Naive thymus-derived CD4-positive, alpha-beta T cell (primary cell): ENCODE measurements at places on chromosomes 7 and 10.

- H3K36me3 ChIP-seq: no peaks in the 10 kb centered on the region
- DNase-seq: no peak
- no peak overlapping the region for H3K27ac ChIP-seq
- H3K4me1 ChIP-seq: no peaks in the 10 kb centered on the region
- no peak overlapping the region for H3K4me3 ChIP-seq
- H3K27me3 ChIP-seq: no peaks in the 10 kb centered on the region
These were observed 249.8 kb upstream of the LYZL1 start for GRCh38 chr10:29039091-29039490.

DNA sequence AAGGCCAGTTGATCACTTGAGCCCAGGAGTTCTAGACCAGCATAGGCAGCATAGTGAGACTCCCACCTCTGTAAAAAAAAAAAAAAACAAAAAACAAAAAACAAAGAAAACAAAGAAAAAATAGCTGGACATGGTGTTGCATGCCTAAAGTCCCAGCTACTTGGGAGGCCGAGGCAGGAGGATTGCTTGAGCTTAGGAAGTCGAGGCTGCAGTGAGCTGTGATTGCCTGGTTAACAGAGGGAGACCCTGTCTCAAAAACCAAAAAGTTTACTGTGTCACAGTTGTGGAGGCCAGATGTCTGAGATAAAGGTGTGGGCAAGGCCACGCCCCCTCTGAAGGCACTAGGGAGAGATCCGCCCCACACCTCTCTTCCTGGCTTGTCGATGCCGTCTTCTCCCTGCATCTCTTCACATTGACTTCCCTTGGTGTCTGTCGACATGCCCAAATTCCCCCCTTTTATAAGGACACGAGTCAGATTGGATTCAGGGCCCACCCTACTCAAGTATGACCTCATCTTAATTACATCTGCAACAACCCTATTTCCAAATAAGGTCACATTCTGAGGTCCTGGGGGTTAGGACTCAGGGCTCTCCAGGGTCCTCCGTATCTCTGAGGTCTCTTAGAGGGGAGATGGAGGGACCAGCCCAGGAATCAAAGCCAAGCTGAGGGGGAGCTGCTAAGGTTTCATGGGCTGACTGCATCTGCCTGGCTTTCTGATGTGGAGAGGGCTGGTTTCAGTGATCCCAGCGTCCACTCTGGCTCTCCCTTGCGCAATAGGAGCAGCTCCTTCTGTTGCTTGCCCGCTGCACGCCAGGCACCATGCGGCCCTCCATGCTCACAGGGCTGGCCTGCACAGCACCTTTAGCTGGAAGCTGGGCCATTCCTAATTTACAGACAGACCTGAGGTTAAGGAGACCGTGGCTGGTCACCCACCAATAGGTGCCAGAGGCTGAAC, 23.1 kb downstream of the AGAP3 start:
- no peak for DNase-seq
- no peaks in the 10 kb centered on the region for H3K36me3 ChIP-seq
- H3K27me3 ChIP-seq: no peaks in the 10 kb centered on the region
- H3K4me1 ChIP-seq: no peaks in the 10 kb centered on the region

- no peak for DNase-seq
- H3K36me3 ChIP-seq: no peaks in the 10 kb centered on the region
- no peaks in the 10 kb centered on the region for H3K4me1 ChIP-seq
- no peak overlapping the region for H3K4me3 ChIP-seq
- no peaks in the 10 kb centered on the region for H3K27me3 ChIP-seq
These were observed 52.8 kb upstream of the TMEM273 start for GRCh38 chr10:49240946-49241345.

- DNase-seq: no peak
- no peaks in the 10 kb centered on the region for H3K4me1 ChIP-seq
- H3K36me3 ChIP-seq: peaks cover 74% of the 10 kb centered on the region
- no peak overlapping the region for H3K27ac ChIP-seq
- no peaks in the 10 kb centered on the region for H3K27me3 ChIP-seq
These were observed 39.3 kb downstream of the BNIP3 start for GRCh38 chr10:131942455-131942854.

DNA sequence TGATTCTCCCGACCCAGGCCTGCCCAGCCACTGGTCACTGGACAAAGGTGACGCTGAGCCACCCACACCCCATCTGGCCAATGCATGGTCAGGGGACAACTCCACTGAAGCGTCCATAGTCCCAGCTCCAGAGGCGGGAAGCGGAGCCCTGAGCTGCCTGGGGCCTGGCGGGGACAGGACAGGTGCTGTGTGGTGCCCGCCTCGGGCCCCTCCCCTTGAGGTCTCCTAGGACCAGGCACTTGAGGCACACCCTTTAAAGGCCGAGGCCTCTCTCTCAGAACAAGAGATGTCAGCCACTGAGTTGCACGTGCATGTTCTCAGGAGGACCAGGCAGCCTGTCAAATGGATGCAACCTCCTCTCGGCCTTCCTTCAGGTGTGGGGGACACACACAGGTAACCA, 52.5 kb upstream of the PPP2R2D start:
- no peak overlapping the region for H3K27ac ChIP-seq
- no peaks in the 10 kb centered on the region for H3K27me3 ChIP-seq
- H3K36me3 ChIP-seq: no peaks in the 10 kb centered on the region
- DNase-seq: no peak
- H3K4me1 ChIP-seq: no peaks in the 10 kb centered on the region

- DNase-seq: no peak
- peaks cover 53% of the 10 kb centered on the region for H3K36me3 ChIP-seq
- no peaks in the 10 kb centered on the region for H3K27me3 ChIP-seq
- no peak overlapping the region for H3K4me3 ChIP-seq
- H3K27ac ChIP-seq: no peak overlapping the region
These were observed 101.2 kb downstream of the RGS10 start for GRCh38 chr10:119441151-119441821.
